ENCODE measurements at places on chromosomes 11 and 22. TPM values are rescaled to one million over a fixed set of nuclear protein-coding genes. Genes with fewer than 3 reads are reported as not detected.
A peak's percentile ranks its signal among the peaks of the same experiment; 100 is the strongest.

CHADL gene
- 1.3 TPM for total RNA-seq

- no peak for DNase-seq
Measured at GRCh38 chr11:121538054-121538453, 85.3 kb upstream of the SORL1-AS1 start.

- DNase-seq = no peak
Measured at GRCh38 chr11:26087120-26087935, 244.6 kb upstream of the ANO3 start.

DNA sequence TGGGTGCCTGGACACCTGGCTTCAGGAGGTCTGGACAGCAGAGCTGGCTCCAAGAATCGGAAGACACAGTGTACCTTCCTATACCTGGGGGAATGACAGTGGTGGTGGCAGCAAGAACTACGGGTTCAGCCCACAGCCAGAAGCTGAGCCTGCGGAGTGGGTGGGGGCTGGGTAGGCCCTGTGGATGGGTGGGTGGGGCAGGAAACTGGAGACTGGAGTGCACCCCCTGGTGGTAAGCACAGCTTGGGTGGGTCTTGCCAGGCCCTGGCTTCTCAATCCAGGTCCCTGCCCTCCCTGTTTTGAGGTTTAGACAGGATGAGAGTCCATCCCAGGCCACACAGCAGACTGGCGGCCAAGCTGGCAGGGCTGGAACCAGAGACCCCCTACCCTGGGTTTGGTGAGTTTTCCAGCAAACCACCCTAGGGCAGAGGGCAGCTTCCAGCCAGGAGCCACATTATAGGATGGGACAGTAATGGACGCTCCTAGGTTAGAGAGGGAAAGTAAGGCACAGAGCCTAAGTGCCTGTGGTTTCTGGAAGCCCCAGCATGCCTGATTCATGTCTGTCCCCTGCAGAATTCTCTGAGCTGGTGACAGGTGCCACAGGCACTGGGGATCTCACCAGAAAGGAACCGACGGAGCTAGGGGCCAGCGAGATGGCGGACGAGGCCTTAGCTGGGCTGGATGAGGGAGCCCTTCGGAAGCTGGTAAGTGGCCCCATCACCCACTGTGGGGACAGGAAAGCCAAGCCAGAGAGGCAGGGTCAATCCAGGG, 1.7 kb downstream of the SMTN start:
- peak; percentile 33 for DNase-seq

DNA sequence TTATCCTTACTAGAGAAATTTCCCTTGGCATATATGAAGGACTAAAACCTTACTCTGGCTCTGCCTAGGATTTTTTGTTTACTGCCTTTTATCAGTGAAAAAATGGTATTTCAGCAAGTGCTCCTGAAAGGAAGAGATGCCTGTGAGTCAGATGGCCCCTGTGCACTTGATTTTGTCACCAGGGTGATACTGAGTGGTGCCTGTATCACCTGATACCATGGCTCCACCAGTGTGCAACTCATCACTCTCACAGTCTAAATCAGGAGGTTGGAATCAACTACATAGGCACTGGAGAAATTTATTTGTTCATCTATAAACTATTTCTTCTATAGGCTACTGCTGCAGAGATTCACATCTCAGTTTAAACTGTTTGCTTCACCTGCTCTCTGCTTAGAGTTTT, 43.2 kb downstream of the F2 start:
- DNase-seq = no peak

- DNase-seq = no peak
Measured at GRCh38 chr11:30474151-30474954, 111.8 kb downstream of the MPPED2 start.

GRCh38 chr22:39463931-39464390, 7.1 kb downstream of the MGAT3 start:
- DNase-seq = no peak
